ENCODE measurements at places on chromosomes 16 and 17. TPM values are rescaled to one million over a fixed set of nuclear protein-coding genes. Genes with fewer than 3 reads are reported as not detected.

NLGN2 gene
- total RNA-seq, result 16.1 TPM

HOXB1 gene
- not detected for total RNA-seq

MMP15 gene
- total RNA-seq, result 6.1 TPM

EXOC3L1 gene
- total RNA-seq, result not detected

RGS9 gene
- 1.2 TPM for total RNA-seq

ADAD2 gene
- not detected for total RNA-seq

DNAH3 gene
- total RNA-seq, result not detected

TBC1D24 gene
- 16.9 TPM for total RNA-seq

CDH15 gene
- total RNA-seq, result 0.66 TPM

MAPT gene
- total RNA-seq, result 0.44 TPM

SSTR5 gene
- not detected for total RNA-seq

KREMEN2 gene
- 0.17 TPM for total RNA-seq

MGRN1 gene
- total RNA-seq, result 43.7 TPM

PLA2G15 gene
- 26.6 TPM for total RNA-seq

VPS9D1 gene
- 12.8 TPM for total RNA-seq

CCL17 gene
- total RNA-seq, result not detected

ZNF689 gene
- total RNA-seq, result 7.1 TPM

CDH1 gene
- total RNA-seq, result not detected

HAS3 gene
- total RNA-seq, result 0.66 TPM

TSNAXIP1 gene
- total RNA-seq, result 1.3 TPM

TNFRSF17 gene
- total RNA-seq, result not detected

PPP1R27 gene
- total RNA-seq, result not detected

FN3K gene
- 6.9 TPM for total RNA-seq

ZP2 gene
- not detected for total RNA-seq

SLC12A3 gene
- total RNA-seq, result not detected

ITGB4 gene
- 0.50 TPM for total RNA-seq

PITPNM3 gene
- 0.44 TPM for total RNA-seq

CARD14 gene
- total RNA-seq, result under 0.01 TPM

ADAMTS18 gene
- not detected for total RNA-seq

CFAP97D1 gene
- total RNA-seq, result not detected

EDC4 gene
- total RNA-seq, result 61.5 TPM

NAGS gene
- 3.5 TPM for total RNA-seq

SLC16A5 gene
- 9.2 TPM for total RNA-seq

SLC13A5 gene
- total RNA-seq, result not detected

OR3A3 gene
- total RNA-seq, result not detected

CD300E gene
- total RNA-seq, result not detected

WFDC1 gene
- total RNA-seq, result 3.6 TPM

EPX gene
- total RNA-seq, result not detected

All from smooth muscle cell of trachea (primary cell).